CD8-positive, alpha-beta T cell (primary cell): ENCODE measurements at places on chromosomes 2 and 18.

DNA sequence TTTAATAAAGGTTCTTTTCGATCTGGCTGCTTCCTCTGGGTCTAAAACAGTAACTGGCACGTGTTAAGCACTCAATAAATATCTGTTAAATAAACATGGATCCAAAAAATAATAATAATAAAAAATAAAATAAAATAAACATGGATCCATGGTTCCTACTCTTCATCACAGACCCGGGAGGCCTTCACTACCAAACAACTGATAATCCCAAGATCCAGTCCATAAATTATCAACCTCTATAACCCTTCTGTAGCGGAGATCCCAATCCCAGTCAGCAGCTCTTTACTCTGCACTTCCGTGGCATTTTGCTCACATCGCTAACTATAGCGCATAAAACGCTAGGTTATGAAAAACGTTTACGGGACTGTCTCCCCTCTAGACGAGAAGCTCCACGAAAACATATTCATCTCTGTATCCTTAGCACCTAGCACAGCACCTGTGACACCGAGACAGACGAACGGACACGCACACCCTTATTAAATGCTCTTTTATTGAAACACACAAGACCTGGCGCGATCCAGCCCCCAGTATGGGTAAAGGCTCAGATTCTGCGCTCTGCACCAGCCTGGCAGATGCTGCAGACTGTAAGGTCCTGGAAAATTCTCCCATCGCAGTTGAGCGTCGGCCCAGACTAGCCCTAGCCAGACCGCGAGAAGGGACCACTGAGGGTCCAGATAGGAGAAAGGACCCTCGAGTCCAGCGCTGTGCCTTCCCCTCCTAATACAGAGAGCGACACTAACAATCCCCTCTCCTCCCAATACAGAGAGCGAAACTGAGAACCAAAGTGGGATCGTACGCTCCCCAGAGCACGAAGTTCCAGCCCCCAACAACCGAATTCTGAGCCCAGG is 770 bp downstream of the NBAS start:
- DNase-seq: no peak

GRCh38 chr2:241137276-241138190 is 11.7 kb downstream of the PASK start:
- DNase-seq: no peak

GRCh38 chr2:26537069-26537825 is 59.3 kb upstream of the OTOF start:
- DNase-seq: no peak

GRCh38 chr18:26519114-26519513 is 29.2 kb downstream of the KCTD1 start:
- DNase-seq: no peak

GRCh38 chr2:120634533-120634932 is 101.1 kb upstream of the GLI2 start:
- no peak for DNase-seq

GRCh38 chr2:118826093-118826492 is 21.4 kb downstream of the EN1 start:
- no peak for DNase-seq

GRCh38 chr18:64403784-64404503 is 255.1 kb upstream of the LINC00305 start:
- no peak for DNase-seq

- DNase-seq: no peak
These were observed 862.4 kb upstream of the ACVR2A start for GRCh38 chr2:146982393-146982846.

DNA sequence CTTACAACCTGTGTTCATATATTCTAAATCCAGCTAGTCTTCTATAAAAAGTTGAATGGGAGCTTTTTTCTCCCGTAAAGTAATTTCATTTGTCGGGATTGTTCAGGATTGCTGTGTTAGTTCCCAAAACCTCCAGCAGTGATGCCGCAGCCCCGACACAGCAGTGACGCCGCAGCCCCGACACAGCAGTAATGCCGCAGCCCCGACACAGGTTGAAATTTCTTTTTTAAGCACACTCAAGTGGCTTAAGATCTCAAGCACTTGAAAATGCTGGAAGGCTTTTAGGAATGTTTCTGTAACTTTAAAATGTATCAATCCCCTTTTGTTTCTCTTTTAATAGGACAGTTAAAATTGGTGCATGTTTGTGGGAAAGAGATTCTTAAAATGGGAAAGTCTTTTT is 145.4 kb downstream of the DCDC2C start:
- DNase-seq: no peak

DNA sequence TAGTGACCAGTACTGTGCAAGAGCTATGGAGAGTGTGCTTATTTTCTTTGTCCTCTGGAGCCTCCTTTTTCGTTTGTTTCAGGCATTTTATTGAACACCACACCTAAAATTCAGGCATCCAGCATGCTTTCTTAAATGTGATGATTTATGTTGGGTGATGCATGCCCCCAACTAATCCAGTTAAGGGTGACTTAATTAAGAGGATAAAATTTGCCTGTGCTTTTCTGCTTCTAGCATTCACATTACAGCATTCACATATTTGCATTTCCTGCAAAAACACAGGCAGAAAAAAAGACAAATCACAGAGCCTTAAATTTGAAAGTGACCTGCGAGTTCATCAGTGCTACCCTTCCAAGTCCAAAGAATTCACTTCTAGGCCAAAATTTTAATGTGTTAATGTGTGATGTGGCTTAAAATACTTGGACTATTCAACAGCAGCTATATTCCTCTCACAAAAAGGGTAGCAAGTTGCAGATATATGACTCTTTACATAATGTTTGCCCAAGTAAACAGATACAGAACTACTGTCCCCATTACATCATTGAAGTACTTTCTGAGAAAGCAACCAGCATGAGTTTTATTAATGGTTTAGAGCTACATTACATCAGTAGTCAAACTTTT is 286.5 kb downstream of the THSD7B start:
- no peak for DNase-seq

DNA sequence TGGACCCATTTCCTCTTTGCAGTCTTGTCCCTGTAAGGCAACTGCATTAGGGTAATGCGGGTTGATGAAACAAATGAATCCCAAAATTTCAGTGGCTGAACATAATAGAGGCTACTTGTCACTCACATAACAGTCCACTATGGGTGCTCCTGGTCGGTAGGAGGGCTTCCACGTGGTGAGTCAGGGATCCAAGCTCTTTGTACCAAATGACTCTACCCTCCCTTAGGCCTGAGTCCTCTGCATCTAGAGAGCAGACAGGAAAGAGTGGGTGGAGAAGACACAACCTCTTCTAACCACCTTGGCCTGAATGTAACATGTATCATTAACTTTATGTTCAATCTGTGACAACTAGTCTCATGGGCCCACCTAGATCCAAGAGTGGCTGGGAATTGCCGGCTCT is 86.2 kb upstream of the HAAO start:
- no peak for DNase-seq

DNA sequence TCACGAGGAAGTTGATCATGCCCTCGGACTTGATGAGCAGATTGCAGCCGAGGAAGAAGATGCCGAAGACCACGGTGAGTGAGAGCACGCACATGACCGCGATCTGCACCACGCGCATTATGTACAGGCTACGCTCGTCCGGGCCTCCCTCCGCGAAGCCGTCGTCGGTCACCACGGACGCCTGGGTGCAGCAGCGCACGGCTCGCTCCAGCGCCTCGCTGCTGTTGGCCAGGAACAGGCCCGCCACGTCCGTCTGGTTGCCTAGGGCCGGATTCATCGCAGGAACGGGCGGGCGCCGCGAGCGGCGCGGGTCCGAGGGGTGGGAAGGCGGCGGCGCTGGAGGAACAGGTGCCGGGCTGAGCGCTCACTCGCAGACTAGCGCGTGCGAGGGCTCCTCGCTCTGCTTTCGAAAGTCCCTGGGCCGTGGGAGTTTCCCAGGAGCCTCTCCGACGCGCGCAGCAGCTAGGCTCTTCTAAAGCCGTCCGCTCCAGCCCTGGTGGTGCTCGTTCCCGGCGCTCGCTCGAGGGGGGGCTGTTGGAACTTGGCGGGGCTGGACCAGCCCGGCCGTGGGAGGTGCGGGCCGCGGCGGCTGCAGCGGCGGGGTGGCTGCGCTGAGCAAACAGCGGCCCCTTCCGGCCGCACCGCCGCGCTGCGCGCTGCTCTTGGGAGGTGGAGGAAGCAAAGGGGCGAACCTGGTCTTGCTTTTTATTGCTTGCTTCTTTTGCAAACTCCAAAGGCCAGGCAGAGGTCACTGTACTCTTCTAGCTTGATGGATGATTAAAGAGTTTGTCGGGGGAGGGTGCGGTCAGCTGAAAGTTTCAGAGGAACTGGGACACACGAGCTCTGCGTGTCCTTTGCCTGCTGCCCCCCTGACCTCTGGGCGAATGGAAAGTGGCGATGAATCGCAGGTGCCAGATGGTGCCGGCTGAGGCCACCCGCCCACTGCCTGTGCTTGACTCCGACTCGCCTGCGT is at the start of gene RPRM:
RPRM (minus strand) TSS at position 474 of the 973 bp plus-strand sequence; CDS start at position 277, 197 bp downstream.
- DNase-seq: peak; percentile 16

DNA sequence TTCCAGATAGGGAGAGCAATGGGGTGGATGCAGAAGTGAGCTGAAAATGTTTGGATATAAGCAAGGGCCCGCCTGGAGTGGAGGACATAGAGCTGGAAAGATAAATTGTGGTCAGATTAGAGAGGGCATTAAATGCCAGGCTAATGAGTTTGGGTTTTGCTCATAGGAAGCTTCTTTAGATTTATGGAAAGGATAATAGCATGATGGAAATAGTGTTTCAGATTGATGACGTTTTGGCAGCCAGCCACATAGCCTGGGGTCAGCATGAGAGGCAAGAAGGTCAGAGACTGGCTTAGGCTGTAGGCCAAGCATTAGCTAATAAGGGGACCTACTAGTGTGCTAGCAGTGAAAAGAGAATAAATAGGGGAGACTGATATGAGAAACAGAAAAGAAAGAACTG is 321.6 kb downstream of the STK39 start:
- no peak for DNase-seq

- DNase-seq: no peak
These were observed 392.5 kb upstream of the NRXN1 start for GRCh38 chr2:51424418-51424817.

- no peak for DNase-seq
These were observed 179.0 kb downstream of the TWIST2 start for GRCh38 chr2:239026711-239027361.

DNA sequence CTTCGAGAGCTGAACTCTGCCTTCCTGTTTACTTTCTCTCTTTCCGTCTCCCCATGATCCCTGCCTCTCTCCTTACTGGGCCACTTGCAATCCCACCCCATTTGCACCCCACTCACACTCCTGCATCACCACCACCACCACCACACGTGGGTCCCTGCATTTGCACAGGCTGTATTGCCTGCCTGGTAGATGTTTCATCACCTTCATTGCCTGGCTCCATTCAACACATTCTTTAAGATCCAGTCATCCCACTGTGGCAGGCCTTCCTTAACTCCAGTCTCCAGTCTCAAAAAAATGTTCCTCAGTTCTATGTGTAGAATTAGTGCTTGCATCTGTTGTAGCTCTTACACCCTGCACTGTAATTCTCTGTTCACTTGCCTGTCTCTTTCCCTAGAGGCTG is 13.9 kb downstream of the NOSTRIN start:
- no peak for DNase-seq

DNA sequence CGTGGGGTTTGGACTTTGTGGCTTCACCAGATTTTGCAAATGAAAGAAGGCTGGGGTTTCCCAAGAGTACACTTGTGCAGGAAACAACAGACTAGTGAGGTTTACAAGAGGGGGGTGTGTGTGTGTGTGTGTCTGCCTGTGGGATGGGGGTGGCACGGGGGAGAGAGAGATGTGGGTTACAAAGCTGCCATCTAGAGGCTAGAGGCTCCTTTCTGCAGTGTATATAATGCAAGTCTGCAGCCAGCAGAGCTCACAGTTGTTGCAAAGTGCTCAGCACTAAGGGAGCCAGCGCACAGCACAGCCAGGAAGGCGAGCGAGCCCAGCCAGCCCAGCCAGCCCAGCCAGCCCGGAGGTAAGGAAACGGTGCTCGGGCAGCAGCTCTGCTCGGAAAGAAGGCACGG is at the start of gene ACKR3:
ACKR3 (plus strand) TSS at position 253 of the 401 bp plus-strand sequence. CDS start 10,641 bp downstream, outside the sequence.
- DNase-seq: peak; percentile 96

- no peak for DNase-seq
These were observed 119.1 kb downstream of the MAP4K4 start for GRCh38 chr2:101816598-101816997.

DNA sequence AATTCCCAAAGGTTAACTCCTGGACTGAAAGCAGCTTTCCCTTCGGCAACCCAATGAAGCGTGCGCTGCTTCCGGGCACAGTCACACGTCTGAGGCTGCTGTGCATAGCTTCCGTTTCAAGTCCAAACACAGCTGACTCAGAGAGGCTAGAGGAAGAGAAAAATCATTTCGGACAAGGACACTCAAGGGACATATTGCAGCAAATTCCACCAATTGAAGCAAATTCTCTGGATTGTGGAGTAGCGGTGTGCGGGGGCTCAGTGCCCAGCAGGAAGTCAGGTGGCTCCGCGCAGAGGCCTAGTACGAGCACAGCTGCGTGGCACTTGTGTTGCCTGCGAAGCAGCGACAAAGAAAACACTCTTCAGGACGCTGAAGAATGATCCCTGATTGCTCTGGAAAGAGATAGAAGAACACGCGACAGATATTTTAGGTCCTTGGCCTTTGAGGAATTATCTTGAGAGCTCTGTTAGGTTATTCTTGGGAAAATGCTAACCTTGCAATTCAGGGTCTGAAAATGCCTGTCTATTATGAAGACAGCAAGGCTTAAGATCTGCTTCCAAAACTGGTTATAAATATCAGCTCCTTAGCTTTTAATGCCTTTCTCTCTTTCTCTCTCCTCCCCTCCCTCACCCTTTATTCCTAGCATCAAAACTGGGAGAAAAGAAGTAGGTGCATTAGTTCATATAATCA is 352.6 kb upstream of the DLGAP1 start:
- DNase-seq: no peak

DNA sequence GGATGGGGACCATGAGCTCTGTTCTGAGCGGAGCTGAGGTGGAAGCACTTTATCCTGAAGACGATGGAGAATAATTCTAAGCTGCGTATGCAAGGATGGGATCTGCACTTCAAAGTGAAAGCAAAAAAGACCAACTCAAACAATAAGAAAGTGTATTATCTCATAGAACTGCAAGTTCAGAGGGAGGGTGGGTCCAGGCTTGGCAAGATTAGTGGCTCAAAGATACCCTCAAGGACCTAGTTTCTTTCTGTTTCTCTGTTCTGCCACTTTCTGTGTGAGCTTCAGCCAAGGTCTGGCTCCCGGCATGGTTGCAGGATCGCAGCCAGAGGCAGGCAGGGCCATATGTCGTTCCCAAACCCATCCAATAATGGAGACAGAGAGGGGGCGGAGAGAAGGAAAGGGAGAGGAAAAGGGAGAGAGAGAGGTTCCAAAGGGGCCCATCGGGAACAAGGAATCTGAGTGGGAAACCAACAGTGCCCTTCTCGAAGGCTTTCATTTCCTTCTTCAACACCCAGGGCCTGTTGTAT is 169.2 kb upstream of the NCK2 start:
- DNase-seq: no peak

GRCh38 chr18:68454511-68455228 is 260.2 kb downstream of the TMX3 start:
- no peak for DNase-seq

- peak; percentile 24 for DNase-seq
These were observed 485 bp upstream of the GALNT3 start for GRCh38 chr2:165794536-165794928.
